ENCODE measurements at places on chromosomes 2 and 18. TPM values are rescaled to one million over a fixed set of nuclear protein-coding genes. Genes with fewer than 3 reads are reported as not detected.

DNA sequence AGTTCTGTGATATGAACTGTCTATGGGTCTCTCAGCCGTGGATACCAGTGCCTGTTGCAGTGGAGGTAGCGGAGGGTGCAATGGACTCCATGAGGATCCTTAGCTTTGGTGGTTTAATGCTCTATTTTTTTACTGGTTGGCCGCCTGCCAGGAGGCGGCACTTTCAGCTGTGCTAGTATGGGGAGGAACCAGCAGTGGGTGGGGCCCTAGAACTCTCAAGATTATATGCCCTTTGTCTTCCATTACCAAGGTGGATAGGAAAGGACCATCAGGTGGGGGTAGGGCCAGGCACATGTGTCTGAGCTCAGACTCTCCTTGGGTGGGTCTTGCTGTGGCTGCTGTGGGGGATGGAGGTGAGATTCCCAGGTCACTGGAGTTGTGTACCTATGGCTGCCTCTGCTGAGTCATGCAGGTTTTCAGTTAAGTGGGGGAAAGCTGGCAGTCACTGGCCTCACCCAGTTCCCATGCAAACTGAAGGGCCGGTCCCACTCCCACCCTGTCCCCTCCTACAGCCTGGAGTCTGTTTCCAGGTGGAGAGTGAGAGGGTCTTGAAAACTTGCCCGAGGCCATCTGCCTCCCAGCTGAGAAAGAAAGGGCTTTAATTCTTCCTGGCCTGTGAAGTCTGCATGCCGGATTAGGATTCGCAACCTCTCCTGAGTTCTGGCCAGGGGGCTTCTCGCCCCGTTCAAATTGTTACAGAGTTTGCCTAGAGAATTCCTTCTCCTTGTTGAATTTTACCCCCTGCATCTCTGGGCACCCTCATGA is 14.5 kb downstream of the KCNS3 start:
- DNase-seq, result no peak

DNA sequence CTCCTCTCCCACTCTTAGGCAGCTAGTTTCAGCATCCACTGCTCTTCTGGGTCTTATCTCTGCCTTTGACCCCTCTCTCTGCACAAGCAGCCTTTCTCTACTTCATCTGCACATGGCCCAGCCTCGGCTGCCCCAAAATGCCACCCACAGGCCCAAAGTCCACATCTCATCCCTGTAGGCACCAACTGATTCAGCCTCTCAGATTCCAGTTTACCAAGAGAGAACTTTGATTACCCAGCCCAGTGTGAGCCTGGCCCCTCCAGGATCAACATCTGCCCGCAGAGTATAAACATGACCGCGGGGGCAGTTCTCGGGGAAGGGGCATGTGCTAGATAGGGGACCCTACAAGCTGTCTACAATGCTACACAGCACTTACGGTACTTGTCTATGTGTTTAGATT is 141.7 kb downstream of the RTN4 start:
- no peak for DNase-seq

DNA sequence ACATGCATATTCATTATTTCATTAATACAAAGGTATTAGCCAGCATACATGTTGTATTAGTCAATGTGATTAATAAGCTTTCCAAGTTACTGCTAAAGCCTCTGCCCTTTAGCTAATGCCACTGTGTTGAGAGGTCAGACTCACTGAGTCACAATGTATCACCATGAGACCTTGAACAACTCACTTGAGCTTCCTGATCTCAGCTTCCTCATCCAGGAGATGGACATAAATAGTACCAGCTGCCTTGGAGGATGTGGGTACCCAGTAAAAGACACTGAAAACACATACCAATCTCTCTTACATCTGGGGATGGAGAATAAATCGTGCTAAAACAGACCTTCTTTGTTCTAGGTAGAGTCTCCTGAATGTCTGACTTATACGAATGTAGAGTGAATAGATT is 224.6 kb downstream of the EPHA4 start:
- DNase-seq, result no peak

DNA sequence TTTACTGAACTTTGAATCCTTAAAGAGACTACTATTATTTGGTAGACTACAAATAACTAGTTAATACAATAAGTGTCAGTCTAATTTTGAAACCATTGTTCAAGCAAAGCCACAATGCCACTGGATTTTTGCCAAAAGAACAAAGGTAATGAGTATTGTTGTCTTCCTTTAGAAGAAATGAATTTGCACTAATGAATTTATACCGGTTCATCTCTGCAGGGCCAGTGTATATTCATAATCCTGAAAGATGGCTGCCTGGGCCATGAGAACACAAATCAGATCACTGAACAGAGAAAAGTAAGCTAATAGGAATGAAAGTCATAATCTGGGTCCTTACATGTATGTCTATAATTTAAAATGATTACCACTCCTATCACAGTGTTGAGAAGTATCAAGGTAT is 31.2 kb downstream of the GCFC2 start:
- DNase-seq, result no peak

DNA sequence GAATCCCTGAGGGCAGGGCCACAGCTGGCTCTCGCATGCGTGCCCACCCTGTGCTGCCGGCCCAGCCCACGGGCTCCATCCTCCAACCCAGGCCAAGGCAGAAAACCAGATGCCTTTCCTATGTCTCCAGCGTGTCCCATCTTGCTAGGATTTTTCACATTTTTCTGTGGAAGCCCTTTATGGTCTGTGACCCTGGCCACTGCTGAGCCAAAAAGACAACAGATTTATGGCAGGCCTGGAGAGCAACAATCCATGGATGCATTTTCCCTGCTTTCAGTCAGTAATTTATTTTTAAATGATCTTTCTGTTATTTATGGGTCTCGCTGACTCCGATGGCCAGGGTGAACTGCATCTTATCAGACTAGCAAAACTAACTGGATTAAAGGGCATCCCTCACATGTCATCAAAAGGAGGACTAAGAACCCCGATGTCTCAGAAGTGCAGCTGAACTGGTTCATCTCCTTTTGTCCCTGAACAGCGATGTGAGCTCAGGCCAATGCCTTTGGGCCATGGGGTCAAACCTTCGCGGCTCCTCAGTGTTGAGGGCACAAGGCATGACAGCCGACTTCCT is 346.0 kb downstream of the CYRIA start:
- no peak for DNase-seq

DNA sequence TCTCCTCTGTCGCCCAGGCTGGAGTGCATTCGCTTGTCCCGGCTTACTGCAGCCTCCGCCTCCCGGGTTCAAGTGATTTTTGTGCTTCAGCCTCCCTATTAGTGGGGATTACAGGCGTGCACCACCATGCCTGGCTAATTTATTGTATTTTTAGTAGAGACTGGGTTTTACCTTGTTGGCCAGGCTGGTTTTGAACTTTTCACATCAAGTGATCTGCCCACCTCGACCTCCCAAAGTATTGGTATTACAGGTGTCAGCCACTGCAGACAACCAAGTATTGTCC is 1.1 kb downstream of the RPS27A start:
- no peak for DNase-seq

- DNase-seq, result no peak
Observed at GRCh38 chr2:126662621-126663020, 6.7 kb downstream of the GYPC start.

GRCh38 chr18:25979369-25980040 is 110.9 kb downstream of the SS18 start:
- no peak for DNase-seq

DNA sequence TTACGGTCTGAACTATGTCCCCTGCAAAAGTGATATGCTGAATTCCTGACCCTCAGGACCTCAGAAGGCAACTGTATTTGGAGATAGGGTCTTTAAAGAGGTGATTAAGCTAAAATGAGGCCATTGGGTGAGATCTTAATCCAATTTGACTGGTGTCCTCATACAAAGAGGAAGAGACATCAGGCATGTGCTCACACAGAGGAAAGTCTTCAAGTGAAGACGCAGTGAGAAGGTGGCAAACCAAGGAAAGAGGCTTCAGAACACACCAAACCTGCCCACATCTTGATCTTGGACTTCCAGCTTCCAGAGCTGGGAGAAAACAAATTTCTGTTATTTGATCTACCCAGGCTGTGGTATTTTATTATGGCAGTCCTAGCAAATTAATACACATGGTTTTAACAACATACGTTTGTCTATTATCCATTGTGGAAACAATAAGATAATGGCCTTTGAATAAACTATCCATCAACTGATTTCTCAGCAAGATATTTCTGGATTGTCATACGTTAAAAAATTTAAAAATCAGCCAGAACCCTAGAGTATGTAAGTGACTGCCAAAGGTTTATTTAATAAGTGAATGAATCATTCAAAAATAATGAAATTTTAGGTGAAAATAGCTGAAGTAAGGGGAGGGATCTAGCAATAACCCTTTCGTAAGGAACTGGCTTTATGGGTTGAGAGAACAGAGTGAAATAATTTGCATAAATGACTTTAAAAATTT is 6.5 kb downstream of the WIPF1 start:
- no peak for DNase-seq

GRCh38 chr2:215958257-215958656 is 55.1 kb downstream of the MREG start:
- DNase-seq, result no peak

- no peak for DNase-seq
Observed at GRCh38 chr2:215931256-215931903, 82.0 kb downstream of the MREG start.

- no peak for DNase-seq
Observed at GRCh38 chr18:48693625-48694262, 154.9 kb downstream of the CTIF start.

- DNase-seq, result no peak
Observed at GRCh38 chr18:56152551-56153310, 485.7 kb downstream of the TXNL1 start.

GRCh38 chr2:240995041-240996021 is 3.1 kb upstream of the SNED1 start:
- no peak for DNase-seq

DNA sequence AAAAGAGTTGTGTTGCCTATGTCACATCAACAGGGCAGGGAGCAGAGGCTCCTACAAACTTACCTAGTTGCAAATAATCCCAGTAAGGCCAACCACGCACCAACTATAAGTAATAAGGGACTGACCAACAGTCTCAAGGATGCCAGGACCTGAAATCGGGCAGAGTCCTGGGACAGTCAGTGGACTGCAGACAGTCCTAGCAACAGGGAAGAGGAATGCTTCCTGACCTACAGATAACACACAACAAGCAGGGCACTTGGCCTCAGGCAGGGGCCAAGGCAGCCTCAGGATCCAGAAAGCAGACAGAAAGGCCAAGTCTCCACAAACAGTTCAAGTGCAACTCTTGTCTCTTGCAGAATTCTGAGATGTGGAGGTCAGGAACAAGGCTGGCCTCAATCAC is 56.2 kb downstream of the GALNT14 start:
- no peak for DNase-seq

GRCh38 chr2:126678269-126679065 is 22.5 kb downstream of the GYPC start:
- DNase-seq, result no peak

- no peak for DNase-seq
Observed at GRCh38 chr2:237818066-237818473, 19.5 kb downstream of the RBM44 start.

- no peak for DNase-seq
Observed at GRCh38 chr2:130796290-130796689, 40.4 kb upstream of the ARHGEF4 start.

DNA sequence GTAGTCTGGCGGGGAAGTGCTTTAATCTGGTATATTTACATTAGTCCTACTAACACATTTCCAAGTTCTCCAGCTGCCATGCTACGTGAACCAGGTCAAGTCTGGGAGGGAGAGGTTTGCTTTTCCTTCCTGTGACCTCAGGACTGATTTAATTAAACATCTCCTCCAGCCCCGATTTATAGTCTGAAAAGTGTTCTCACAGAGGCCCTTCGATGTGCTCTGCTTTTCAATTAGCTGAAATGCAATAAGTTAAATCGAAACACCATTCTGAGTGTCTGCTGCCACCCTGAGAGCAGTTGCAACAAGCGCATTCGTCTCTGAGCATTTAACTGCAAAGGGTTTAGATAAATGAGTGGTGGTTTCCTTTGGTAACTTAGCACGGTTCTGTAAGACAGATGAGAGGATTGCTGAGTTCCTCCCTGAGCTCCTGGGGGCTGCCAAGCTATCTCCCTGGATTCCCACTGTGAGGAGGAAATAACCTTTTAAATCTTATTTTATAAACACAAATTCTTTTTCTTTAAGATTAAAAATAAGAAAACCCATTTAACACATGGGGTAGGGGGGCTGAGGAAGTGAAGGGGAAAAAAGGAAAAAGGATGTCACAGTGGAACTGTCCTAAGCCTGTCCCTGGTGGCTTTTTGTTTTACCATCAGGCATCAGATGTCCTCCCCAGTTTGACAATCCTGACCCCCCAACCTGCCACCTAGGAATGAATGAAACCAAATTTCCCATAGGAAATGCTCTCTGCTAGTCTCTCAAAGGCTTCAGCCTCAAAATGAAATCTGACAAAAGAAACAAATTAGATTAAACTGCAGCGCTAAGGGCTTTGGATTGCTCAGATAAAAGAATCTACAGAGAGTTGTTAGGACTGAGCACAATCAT is 56.5 kb upstream of the CREB1 start:
- no peak for DNase-seq

GRCh38 chr2:169819106-169819505 is 5.6 kb downstream of the METTL5 start:
- no peak for DNase-seq

DNA sequence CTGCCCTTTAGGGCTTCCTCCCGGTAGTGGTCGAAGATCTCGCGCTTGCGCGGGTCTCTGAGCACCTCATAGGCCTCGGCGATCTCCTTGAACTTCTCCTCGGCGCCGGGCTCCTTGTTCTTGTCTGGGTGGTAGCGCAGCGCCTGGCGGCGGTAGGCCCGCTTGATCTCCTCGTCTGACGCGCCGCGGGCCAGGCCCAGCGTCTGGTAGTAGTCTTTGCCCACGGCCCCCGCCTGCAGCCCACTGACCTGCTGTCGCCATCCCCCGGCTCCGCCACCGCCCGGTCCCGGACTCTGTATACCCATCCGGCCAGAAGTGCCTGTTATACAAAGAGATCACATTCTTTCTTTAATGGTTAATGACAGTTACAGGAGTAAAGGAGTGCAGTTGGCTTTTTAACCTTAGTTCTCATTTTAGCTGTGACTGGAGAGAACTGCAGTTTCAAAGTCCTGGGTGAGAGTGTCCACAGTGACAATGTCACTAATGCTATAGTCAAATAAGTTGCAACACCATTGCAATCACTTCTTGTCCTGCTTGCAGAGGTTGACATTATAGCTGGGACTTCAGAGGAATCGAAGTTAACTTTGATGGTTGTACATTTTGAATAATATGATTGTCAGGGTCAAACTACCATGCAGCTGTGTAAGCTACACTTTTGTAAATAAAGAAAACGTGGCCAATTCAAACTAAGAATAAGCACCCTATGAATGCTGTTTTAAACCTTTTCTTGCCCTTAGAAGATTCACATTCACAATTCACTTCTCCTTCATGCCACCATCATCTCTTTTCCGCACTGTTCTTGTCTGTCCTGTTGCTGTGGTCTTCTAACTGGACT is 35.3 kb upstream of the CAVIN2 start:
- no peak for DNase-seq

- DNase-seq, result no peak
Observed at GRCh38 chr2:218344090-218344754, 12.4 kb upstream of the CATIP start.

- DNase-seq, result no peak
Observed at GRCh38 chr2:135694711-135695110, 46.9 kb upstream of the UBXN4 start.

GRCh38 chr2:19195661-19196060 is 162.8 kb downstream of the OSR1 start:
- no peak for DNase-seq

The ACMSD gene
- total RNA-seq, result not detected

The TUBB8B gene
- total RNA-seq, result 1.7 TPM

The REG3A gene
- total RNA-seq, result not detected

The ATOH8 gene
- 66.5 TPM for total RNA-seq

The ALPP gene
- total RNA-seq, result not detected

All from vagina (tissue), 2 donors.